ENCODE measurements at places on chromosomes 6 and 20. TPM values are rescaled to one million over a fixed set of nuclear protein-coding genes. Genes with fewer than 3 reads are reported as not detected.

The RBCK1 gene
- total RNA-seq: 55.4 TPM

The C20orf202 gene
- total RNA-seq: not detected

The TRIM26 gene
- total RNA-seq: 35.3 TPM

The OARD1 gene
- total RNA-seq: 36.4 TPM

The SLC24A3 gene
- total RNA-seq: 1.5 TPM

The ISM1 gene
- total RNA-seq: not detected

The GPLD1 gene
- 7.9 TPM for total RNA-seq

The CBLN4 gene
- total RNA-seq: not detected

The LRP11 gene
- total RNA-seq: 6.0 TPM

The CST4 gene
- total RNA-seq: not detected

The DOK5 gene
- 3.1 TPM for total RNA-seq

The NKAIN2 gene
- total RNA-seq: 1.8 TPM

The GABRR1 gene
- total RNA-seq: 0.47 TPM

The COL9A3 gene
- 133 TPM for total RNA-seq

The SRC gene
- total RNA-seq: 109 TPM

The OTOR gene
- not detected for total RNA-seq

The NNAT gene
- 27.3 TPM for total RNA-seq

The CLPSL1 gene
- not detected for total RNA-seq

The RPN2 gene
- 230 TPM for total RNA-seq

The LY6G6F gene
- not detected for total RNA-seq

All from endodermal cell (in vitro differentiated cells).